ENCODE measurements at places on chromosomes 1 and 21. TPM values are rescaled to one million over a fixed set of nuclear protein-coding genes. Genes with fewer than 3 reads are reported as not detected.

- DNase-seq = no peak
These were observed 35.5 kb upstream of the ZC3H12A start for GRCh38 chr1:37438869-37439343.

EPHA2 gene
- total RNA-seq = 47.0 TPM

GRCh38 chr1:2214541-2215241 lies 13.4 kb upstream of the SKI start:
- DNase-seq = no peak

DNA sequence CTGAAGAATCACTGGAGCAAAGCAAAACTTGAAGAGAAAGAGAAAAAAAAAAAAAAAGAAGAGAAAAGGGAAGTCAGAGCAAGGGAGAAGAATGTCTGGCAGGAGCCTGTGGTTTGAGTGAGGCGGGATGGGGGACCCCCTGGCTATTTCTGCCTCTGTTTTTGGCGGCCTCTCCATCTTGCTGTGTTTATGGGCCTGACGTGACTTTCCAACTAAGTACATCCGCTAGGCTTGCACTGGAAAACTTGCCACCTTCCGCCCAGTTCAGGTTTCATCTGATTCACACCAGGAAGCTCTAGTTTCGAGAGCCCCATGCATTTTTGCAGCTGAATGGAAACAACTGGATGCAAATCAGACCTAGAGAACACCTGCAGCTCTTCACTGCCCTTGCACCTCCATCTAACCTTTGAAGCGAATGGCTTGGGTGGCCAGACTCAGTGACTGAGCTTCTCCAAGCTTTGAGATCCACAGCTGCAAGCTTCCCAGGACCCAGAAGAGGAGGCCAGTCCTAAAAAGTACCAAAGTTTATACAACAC lies 28.0 kb downstream of the TBX15 start:
- DNase-seq = no peak

GRCh38 chr1:11443961-11444658 lies 34.8 kb upstream of the DISP3 start:
- no peak for DNase-seq

DNA sequence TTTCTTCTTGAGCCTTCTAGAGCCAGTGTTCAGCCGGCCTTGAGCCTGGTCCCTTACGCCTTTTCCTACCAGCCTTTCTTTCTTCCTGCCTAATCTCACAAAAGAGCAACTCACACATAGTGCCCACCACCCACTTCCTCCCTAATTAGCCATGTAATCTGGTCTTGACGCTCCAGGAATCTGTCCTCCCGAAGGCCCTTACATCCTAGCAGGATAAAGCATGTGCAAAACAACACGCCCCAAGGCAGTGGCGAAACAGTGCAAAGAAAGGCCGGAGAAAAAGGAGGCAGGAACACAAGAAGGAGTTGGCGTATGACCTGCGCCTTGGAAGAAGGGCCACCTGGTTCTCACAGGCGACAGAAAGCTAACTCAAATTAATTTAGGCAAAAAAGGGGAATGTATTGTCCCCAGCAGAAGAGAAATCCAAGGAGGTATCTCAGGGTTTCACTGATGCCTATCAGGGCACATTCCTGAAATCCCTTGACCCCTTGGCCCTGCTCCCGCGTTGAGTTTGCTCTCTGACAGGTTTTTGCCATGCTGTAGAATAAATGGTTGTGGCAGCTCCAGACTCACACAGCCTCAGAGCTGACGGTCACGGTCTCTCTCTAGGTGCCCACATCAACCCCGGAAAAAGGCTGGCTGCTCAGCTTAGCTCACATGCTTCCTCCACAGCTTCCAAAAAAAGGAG lies 79.0 kb downstream of the ZNF281 start:
- no peak for DNase-seq

- DNase-seq = no peak
These were observed 14.0 kb downstream of the A3GALT2 start for GRCh38 chr1:33306653-33307493.

- no peak for DNase-seq
These were observed 38.1 kb downstream of the TRPM2 start for GRCh38 chr21:44391345-44392091.

GRCh38 chr1:98704474-98704873 lies 43.0 kb downstream of the SNX7 start:
- DNase-seq = peak; percentile 6

BGLAP gene
- total RNA-seq = not detected

DNA sequence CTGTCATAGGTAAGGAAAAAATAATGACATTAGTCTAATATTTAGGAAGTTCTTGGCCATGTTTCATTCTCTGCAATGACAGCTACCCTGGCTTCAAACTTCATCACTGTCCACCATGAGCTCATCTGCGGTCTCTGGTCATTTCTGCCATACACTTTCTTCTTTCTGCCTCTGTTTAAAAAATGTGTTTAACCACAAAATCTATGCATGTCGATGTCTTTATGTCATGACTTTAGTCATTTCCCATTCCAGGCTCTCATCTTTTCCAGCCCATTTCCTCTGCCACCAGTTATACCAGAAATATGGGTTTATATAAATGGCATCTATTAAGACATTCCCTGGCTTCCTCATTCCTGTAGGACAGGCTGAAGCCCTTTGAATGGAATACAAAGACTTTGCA lies 68.5 kb upstream of the DUSP10 start:
- DNase-seq = peak; percentile 25

GRCh38 chr1:67696708-67697107 lies 11.7 kb downstream of the GADD45A start:
- DNase-seq = no peak

NBPF6 gene
- total RNA-seq = not detected

GRCh38 chr1:155026588-155026987 lies 7.0 kb downstream of the DCST2 start:
- no peak for DNase-seq

DNA sequence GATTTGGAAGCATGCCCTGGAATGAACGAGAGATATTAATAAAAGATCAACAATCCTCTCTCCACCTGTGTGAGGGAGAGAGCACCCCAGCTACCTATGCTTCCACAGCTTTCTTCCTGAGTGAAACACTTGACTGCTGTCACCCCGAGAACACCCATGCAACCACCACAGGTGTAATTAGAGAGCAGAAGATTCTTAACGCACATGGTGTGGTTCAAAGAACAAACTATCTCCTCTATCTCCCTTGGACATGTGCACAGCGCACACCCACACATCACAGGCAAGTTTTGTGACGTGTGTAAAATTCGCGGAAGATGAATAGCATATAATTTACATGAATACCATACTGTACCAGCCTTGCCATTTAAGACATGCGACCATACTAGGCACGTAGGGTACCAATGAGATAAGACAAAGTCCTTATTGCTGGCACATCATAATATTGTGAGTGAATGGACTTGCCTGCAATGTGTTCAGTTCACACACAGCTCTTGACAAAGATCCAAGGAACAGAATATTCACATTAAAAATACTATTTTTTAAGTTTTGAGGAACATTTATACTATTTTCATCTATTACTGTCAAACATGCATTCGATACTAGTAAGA lies 11.6 kb downstream of the ERRFI1 start:
- peak; percentile 14 for DNase-seq

FAM151A gene
- not detected for total RNA-seq

RAB3B gene
- 77.3 TPM for total RNA-seq

DNA sequence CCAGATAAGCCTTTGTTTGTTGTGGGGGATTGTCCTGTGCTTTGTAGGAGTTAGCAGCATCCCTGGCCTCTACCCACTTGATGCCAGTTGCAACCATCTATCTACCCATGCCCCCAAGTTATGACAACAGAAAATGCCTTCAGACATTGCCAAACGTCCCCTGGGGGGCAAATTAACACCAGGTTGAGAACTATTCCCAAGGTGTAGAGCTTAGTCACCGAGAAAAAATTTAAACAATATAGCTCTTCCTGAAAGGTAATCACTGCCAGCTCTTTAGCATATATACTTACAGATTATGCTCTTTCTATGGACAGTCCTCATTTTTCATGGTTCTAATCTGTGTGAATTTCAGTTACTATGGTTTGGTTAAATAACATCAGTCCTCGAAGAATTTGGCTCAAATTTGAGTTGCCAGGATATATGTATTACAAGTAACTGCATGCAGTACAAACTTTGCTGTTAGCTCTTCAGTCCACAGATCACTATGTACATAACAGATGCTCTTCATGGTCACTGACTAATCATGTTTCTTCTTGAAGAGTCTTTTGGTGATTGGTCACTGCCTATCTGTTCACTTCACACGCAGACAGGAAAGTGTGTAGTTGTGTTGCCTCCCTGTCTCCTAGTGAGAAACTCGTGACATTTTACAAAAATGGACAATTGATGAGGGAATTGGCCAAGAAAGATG lies 25.2 kb downstream of the MAPKAPK2 start:
- DNase-seq = no peak

- no peak for DNase-seq
These were observed 454.4 kb upstream of the ADGRL4 start for GRCh38 chr1:79460773-79461436.

FCRL6 gene
- total RNA-seq = not detected

All from fibroblast of villous mesenchyme (primary cell).